ENCODE measurements at places on chromosomes 7 and 10.

DNA sequence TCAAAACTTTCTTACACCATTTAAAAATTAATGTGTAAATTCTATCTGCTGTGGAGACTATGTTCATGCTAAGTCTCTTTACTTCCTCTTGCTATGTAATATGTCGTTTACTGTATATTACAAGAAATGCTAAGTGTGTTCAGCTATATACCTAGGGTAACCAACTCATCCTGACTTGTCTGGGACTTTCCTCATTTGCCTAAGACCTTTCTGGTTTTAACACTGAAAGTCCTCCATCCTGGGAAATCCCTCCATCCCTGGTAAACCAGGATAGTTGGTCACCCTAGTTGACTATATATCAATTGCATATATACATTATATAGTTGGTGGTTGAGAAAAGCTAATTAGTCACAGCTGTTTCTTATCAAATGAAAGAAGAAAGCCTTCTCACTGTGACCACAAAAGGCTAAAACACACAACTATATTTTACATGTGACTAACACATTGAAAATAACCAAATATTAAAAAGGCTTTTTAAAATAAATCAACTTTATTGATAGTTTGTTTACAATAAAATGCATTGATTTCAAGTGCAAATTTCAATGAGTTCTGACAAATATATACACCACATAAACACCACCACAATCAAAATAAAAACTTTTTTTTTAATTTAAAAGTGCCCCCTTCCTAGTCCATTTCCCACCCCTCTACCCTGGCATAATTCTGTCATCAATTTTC lies 167.7 kb upstream of the INHBA start:
- no peak for DNase-seq

GRCh38 chr10:102403115-102403514 lies 7.6 kb downstream of the NFKB2 start:
- no peak for DNase-seq

- DNase-seq = no peak
Measured at GRCh38 chr7:122311050-122311700, 6.6 kb upstream of the FEZF1 start.

- no peak for DNase-seq
Measured at GRCh38 chr10:96673318-96674099, 46.8 kb downstream of the PIK3AP1 start.

DNA sequence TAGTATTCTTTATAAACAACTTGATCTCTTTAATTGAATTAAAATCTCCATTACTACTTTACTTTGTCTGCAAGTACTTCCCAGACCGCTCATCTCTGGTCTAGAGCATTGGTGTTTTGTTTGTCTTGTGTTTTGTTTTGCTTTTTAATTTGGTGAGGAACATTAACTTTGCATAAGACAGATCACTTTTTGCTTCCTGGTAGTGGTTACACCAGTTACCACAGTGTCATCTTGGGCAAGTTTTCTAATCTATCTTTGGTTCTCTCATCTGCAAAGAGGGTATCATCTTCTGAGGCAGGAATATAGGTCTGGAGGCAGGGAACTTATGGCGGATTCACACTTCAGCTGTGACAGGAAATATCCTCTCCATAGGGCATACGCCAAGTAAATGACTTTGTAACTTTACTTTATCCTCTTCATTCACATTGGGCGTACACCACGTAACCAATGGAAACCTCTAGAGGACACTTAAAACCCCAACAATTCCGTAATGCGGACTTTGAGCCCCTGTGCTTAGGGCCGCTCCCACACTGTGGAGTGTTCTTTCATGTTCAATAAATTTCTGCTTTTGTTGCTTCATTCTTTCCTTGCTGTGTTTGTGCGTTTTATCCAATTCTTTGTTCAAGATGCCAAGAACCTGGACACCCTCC lies 83.2 kb upstream of the JAZF1 start:
- no peak for DNase-seq

DNA sequence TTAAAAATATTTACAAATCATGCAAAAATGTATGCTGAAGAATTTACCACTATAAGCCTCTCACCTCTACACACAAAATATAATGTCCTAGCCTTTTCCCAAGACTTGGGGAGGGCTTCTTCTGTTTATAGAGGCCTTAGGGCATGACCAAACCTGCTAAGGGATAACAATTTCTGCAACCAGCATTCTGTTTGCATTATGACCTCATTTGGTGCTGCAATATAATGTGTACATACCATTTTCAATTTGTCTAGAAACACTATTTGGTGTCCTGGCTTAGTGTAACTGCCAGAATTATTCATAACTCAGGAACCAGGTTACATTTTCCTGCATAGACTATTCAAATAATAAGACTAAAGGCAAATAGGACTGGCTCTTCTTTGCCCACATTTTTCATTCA lies 446.6 kb upstream of the SORCS1 start:
- DNase-seq = no peak

DNA sequence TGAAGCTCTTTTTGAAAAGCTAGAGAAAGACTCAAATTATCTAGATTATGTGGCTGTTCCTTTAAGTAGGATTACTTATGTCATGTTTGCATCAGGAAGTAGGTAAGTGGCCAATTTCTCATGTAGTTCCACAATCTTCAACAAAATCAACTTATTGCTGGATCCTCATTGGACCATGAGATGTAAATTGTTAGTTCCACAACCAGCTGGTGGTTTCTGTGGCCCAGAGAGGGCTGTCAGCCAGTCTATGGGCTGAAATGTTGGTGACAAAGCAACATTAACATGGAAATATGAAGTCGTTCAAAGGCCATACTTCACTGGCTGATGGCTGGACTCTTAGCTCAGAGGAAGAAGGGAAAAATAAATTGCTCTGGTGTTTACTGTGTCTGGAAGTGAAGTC lies 157.9 kb downstream of the PLXDC2 start:
- no peak for DNase-seq

GRCh38 chr10:7547829-7548228 lies 118.9 kb downstream of the ITIH5 start:
- no peak for DNase-seq

GRCh38 chr7:117683430-117684175 lies 189.6 kb downstream of the CTTNBP2 start:
- DNase-seq = no peak

- DNase-seq = no peak
Measured at GRCh38 chr10:72742092-72742491, 50.1 kb downstream of the MCU start.

GRCh38 chr7:51346126-51346525 lies 29.5 kb upstream of the COBL start:
- peak; percentile 95 for DNase-seq

- no peak for DNase-seq
Measured at GRCh38 chr7:139702313-139702731, 75.5 kb downstream of the HIPK2 start.

GRCh38 chr7:100397315-100398081 lies 24.2 kb downstream of the PILRA start:
- no peak for DNase-seq

DNA sequence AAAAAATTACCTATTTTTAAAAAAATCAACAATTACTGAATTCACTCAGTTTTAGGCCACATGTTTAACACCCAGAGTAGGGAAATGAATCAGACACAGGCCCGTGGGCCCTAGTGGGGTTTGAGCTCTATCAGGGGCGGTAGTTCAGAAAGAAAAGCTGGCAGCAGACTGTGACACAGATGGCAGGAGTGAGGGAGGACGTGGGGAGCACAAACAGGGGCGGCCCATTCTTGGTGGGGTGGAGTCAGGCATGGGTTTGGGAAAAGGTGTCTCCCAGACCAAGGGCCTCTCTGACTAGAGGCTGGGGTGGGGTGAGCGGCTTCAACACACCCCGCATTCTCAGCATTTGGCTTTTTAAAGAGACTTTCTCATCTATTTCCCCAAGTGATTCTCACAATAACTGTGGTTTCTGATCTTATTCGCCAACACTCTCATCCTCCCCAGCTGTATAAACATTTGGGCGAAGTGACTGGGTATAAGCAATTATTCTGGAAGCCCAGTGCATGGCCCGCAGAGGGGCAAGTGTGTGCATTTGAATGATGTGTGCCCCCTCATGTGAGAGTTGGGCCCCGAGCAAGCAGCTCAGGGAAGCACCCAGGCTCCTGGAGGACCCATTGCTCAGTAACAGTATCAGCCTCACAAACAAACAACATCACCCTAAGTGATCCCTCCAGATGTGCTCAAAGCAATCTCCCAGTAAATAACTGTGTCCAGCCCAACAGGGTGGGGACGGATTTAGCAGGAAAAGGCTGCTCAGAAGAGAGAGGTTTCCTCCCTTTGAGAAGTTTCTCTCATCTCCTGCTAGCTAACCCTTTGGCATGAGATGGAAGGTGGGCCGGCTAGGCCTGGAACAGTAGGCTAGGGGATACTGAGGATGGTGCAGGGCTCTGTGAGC lies 437.6 kb upstream of the ZMIZ1 start:
- DNase-seq = no peak

DNA sequence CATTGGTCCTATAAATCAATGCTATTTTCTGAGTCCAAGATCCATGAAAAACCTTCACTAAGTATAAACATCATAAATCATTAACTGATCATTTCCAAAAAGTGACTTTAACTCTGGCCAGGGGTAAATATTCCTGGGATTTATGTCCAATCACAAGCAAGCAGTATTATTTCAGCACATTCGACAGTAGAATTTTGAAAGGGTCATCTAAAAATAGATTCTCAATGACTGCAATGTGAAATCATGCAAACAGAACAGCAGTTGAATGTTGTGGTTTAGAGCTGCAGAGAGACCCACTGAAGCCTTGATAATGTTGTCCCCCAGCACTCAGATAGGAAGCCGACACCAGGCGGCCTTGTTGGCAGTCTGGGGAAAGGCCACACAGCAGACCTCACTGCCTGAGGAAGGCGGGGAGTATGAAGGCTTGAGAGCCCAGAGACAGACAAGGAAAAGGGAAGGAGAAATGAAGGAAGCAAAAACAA lies 38.1 kb downstream of the FAM107B start:
- DNase-seq = no peak

DNA sequence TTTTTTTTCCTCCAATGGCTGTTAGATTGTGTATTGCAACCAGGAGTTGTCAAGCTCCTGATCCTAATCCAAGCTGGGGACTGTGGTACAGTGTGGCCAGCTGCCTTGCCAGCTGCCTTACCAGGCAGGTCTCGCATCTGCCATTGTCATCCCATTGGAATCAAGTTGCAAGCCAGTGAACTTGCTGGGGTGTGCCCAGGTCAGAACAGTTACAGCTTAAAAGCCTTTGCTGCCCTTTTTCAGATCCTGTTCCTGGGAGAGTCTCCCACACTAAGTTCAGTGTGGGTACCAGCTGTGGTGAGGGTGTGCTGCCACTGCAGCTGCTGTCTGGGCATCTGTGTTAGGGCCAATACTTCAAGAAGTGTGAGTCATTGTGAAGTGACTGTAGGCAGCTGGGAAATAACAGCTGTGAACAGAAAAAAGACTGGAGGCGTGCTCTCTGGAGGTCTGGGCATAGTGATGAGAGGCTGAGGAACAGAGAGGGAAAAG lies 72.8 kb downstream of the CCNY start:
- DNase-seq = peak; percentile 10

GRCh38 chr10:8272794-8273425 lies 218.4 kb downstream of the GATA3 start:
- DNase-seq = no peak

DNA sequence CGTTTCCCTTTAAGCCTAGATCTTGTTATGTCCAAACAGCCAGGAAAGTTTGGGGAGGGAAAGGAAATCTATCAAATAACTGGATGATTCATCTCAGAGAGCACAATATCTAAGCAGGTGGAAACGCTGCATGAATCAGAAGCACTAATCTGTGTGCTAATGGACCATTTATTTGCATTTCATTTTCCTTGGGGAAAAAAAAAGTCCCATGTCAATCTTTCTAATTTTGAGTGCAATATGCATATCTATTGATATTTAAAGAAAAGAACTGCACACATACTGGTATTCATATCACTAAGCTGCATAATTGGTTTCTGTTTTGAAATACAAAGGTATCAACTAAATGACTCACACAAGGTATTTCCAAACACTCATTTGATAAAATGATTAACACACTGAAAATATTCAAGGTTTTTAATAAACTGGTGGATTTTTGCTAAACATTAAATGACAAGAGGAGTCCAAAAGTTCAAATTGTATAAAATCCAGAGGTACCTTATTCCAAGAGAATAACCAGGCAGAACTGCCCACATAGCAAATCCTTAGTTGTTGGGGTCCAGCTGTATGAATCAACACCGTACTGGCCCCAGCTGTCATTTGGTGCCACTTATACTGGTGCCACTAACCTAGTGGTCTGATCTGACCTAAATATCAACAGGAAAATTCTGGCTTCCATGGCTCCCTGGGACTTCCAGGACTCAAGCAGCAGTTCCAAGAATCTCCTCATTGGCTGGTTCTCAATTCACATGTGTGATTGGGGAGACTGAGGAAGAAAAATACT lies 122.2 kb upstream of the SP4 start:
- no peak for DNase-seq

DNA sequence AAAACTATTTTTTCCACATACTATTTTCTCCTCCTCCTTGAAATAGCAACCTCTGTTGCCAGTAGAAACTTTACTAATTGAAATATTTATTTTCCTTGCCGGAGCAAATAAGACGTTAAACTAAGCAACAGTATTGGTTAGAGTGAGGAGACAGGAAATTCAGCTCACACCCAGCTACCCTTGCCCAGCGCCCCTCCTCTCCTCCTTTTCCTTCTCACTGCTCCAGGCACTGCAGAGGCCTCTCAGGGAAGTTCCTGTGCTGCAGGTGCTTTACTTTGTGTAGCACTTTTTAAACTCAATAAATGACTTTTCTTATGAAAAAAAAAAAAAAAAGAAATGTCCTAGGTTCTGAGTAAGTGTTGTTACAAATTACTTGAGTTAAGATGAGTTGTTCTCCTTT lies 134.0 kb downstream of the SEMA3E start:
- DNase-seq = peak; percentile 1

DNA sequence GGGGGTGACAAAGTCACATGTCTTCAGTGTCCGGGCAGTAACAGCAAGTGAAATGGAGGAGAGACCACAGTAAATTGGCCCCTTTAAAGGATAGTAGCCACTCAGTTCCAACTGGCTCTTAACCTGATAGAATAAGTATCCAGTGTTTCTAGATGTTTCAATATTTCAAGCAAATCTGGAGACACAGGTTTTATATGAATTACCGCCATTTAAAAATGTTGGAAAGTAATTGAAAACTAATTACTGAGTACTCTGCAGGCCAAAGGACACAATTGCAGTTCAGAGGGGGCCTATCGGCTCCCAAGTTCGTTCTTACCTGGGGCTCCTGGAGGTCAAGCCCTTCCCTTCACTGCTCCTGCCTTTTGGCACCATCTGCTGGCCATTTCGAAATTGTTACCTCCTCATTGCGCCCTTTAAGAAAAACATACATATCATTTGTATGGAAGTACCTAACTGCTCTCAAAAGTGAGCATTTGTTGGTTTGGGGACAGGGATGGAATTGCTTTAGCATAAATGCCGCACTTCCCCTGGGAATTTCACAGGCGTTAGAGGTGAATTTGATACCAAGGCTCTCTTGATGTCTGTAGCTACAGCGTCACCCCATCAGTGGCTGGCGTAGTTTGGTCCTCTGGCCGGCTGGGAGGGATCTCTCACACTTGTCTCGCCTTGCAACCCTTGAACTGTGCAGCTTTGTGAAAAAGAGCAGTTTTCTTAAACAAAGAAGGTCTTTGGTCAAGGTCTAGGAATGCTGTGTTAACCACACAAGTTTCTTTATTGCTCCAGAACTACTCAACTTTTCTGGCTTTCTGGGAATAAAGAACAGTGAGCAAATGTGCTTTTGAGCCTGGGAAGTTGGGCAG lies 220.0 kb downstream of the ARHGAP21 start:
- DNase-seq = peak; percentile 12

Data from NCI-H510A treated with DMSO at 0.1 percent for 48 hours (cell line).